ENCODE measurements at places on chromosomes 1 and 21.

GRCh38 chr1:41537788-41538351 is 53.4 kb upstream of the EDN2 start:
- DNase-seq: no peak

DNA sequence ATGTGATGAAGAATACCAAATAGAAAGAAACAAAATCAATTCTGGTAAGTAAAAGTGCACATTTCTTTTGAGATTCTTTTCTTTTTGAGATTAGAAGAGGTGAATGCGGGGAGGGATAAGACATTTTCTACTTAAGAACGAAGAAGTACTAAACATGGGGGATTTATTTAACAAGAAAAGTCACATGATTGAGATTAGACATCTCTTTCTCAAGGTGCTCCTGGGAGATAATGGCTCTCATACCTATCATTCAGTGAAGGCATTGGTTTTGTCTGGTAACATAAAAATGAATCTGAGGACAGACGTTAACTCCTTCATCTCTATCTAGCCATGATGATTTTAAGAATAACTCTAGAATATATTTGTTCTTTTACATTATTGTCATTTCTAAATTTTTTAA is 147.9 kb upstream of the SAMSN1 start:
- DNase-seq: no peak

DNA sequence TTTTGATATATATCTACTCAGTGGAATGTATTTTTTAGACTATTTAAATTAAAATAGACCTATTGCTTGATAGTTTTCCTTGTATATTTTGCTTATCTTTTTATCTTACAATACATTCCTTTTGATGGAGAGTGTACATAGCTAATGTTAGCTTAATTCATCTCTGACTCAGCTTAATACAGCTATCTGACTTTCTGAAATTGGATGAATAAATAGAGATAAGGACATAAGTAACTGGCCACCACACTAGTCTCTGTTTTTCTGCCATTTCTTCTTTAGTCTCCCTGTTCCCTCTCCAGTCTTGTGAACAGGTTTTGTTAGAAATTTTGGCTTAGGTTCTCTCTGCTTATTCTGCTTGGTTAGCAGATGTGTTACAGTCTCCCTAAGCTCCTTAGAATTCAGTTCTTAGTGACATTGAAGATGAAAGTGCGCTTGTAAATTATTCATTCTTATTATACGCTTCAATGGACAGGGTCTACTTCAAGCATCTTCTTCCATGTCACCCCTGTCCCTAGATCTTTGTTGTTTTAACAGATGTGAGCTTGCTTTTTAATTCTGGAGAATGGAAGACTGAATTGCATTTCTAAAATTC is 59.6 kb downstream of the XPR1 start:
- no peak for DNase-seq

DNA sequence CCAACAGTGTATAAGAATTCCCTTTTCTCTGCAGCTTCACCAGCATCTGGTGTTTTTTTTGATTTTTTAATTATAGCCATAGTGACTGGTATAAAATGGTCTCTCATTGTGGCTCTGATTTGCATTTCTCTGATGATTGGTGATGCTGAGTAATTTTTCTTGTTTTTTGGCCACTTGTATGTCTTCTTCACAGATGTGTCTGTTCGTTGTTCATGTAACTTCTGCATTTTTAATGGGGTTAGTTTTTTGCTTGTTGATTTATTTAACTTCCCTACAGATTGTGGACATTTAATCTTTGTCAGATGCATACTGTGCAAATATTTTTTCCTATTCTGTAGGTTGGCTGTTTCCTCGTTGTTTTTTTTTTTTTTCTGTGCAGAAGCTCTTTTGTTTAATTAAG is 20.5 kb upstream of the OR2L5 start:
- DNase-seq: no peak

DNA sequence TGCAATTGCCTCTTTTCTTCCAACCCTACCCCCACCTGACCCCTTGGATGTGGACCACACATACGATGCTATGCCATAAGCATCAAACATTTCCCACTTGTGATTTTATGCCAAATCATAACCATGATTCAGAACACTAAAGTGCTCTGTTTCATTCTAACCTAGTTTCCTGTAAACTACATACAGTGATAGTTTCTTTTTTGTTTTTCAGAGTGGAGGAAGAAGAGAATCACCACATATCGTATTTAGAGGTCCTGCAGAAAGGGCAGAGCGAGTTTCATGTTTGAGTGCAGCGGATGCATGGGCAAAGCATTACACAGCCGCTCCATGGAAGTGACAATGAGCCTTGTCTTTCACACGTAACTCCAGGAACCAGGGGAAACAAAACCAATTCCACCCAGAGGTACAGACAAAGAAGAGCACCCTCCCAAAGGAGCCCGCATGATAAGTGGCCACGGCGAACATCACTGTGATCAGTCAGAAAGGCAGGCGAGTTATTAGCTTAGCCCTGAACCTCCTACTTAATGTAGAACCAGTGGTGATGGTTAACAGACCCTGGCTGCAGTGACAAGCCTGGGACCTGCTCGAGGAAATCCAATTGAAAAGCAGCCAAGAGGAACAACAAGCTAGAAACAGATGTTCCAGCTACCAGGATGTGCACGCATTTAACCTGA is 64.0 kb upstream of the ZNF281 start:
- no peak for DNase-seq

GRCh38 chr1:18015719-18016118 is 91.9 kb upstream of the IGSF21 start:
- no peak for DNase-seq

DNA sequence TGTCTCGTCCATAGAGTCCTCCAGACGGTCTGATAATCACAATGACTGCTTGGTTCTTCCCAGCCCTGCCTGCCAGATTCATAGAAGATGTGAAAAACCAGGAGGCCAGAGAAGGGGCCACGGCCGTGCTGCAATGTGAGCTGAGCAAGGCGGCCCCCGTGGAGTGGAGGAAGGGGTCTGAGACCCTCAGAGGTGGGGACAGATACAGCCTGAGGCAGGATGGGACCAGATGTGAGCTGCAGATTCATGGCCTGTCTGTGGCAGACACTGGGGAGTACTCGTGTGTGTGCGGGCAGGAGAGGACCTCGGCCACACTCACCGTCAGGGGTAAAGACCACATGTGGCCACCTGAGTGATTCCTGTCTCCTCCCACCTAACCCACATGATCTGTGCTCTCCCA is 86.9 kb downstream of the OBSCN start:
- DNase-seq: no peak

DNA sequence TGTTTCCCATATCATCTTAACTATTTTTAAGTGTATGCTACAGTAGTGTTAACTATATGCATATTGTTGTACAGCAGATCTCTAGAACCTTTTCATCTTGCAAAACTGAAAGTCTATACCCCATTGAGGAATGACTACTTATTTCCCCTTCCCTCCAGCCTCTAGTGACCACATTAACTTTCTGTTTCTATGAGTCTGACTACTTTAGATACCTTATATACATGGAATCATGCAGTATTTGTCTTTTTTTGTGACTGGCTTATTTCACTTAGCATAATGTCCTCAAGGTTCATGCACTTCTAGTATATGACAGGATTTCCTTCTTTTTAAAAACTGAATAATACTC is 96.5 kb upstream of the BTG3 start:
- DNase-seq: no peak

- no peak for DNase-seq
Observed at GRCh38 chr1:216822480-216822879, 99.3 kb upstream of the ESRRG start.

- no peak for DNase-seq
Observed at GRCh38 chr1:41804176-41804575, 114.5 kb downstream of the HIVEP3 start.

GRCh38 chr1:9577423-9577822 is 11.3 kb upstream of the TMEM201 start:
- DNase-seq: no peak

GRCh38 chr1:239053279-239053678 is 333.1 kb upstream of the CHRM3 start:
- no peak for DNase-seq
